GM12892 (cell line): ENCODE measurements at places on chromosomes 6 and 20.

GRCh38 chr20:11754451-11754850 lies 163.2 kb upstream of the BTBD3 start:
- DNase-seq, result no peak

DNA sequence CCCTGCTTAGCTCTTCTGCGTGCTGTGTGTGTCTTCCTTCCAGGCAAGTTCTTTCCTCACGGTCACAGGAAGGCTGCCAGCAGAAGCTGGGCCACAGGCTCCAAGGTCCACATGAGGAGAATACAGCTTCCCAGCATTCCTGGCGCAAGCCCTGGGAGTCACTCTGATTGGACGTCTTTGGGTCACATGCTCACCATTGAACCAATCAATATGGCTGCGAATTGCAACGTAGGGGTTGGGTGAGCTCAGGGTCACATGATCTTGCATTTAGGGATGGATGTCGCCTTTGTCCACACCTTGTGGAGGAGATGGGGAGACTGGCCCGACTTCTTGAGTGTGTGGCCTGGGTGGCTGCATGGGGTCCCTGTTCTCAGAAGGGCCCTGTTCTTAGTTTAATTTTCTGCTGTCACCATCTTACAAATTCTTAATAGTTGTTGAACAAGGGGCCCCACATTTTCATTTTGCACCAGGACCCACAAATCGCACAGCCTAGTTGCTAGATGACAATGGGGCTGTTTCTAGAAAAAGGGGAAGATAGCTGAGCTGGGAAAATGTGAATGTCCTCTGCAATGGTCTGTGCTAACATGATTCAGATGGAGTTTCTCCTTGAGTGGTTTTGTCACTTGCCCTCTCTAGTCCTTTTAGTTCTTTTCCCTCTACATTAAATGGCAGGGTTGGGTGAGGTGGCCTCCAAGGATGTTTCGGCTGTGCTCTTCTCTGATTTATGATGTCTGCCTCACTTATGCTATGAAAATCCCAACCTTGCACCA lies 149.6 kb downstream of the CDH26 start:
- no peak for DNase-seq

DNA sequence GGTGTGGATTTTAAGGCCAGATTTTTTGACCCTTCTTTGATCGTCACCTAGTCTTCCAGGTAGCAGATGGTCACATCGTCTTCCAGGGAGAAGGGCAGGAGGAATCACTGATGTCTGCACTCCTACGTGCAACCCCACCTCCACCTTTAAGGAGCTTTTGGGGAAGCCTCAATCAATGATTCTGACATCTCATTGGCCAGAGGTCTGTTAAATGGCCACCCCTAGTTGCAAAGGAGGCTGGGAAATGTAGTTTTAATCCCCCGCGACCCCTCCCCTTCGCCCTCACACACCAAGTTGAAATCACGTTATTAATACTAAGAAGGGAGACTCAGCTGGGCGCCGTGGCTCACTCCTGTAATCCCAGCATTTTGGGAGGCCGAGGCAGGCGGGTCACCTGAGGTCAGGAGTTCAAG lies 151.4 kb downstream of the BCAS1 start:
- no peak for DNase-seq

- DNase-seq, result no peak
Observed at GRCh38 chr6:24257282-24257681, 100.6 kb downstream of the DCDC2 start.

DNA sequence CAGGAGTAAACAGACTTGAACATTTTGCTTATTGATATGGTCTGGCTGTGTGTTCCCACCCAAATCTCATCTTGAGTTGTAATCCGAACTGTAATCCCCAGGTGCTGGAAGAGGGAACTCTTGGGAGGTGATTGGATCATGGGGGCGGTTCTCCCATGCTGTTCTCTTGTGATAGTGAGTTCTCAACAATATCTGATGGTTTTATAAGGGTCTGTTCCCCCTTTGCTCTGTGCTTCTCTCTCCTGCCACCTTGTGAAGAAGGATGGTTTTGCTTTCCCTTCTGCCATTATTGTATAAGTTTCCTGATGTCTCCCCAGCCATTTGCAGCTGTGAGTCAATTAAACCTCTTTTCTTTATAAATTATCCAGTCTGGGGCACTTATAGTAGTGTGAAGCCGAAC lies 40.0 kb downstream of the MYLIP start:
- DNase-seq, result no peak

- DNase-seq, result no peak
Observed at GRCh38 chr6:1325461-1326309, 13.8 kb downstream of the FOXQ1 start.

DNA sequence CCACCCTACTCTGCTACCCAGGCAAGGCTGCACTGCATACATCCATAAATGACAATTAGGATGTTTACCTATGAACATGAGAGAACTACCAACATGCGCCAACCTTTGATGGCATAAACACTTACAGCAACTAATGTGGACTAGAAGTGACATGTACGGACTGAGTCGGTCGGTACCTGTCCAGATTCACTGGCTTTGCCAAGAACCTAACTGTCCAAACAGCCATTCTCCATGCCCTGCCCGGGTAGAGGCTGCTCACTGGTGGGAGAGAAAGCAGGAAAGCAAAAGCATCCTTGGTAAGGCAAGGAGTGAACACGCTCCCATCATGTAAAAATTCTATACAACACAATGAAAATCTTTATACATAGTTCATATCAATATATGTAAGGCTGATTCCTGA lies 30.0 kb downstream of the SYNDIG1 start:
- DNase-seq, result no peak

GRCh38 chr6:124974771-124975377 lies 12.6 kb downstream of the RNF217 start:
- no peak for DNase-seq

- no peak for DNase-seq
Observed at GRCh38 chr6:151721146-151721545, 86.3 kb upstream of the ESR1 start.

GRCh38 chr6:156767603-156768467 lies 9.3 kb upstream of the ARID1B start:
- no peak for DNase-seq

DNA sequence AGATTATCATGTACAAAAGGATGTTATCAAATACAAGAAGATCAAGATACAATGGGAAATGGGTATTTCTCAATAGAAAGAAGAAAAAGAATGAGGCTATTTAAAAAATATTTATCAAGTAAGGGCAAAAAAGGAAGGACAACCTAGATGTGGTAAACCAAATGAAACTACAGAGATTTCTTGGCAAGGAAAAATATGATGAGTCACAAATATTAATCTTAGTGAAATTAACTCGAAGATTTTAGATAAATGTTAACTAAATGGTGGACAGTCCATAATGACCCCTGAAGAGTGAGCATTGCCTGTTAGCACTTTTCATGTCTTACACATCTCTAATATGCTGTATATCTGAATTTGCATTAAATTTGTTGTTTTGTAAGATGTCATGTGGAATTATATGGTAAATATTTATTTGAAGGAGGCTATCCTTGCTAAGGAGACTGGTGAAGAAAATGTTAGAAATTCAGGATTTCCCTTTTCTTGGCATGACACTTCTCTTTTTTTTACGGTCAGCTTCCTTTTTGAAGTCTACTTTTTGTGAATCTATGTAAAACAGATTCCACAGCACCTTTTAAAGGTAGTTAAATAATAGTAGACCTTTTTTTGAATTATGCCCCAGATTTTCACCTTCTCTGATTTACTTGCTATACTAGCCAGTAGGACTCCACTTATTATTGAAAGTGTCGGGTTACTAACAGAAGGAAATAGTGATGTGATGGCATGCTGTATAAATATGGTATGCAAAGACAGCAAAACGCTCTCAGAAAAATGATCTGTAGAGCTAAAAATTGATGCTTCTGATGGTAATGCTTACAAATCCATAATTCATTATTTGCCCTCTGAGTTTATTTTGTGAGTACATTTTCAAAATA lies 120.5 kb downstream of the HIVEP1 start:
- DNase-seq, result no peak

- no peak for DNase-seq
Observed at GRCh38 chr6:170179616-170180324, 111.1 kb downstream of the DLL1 start.

DNA sequence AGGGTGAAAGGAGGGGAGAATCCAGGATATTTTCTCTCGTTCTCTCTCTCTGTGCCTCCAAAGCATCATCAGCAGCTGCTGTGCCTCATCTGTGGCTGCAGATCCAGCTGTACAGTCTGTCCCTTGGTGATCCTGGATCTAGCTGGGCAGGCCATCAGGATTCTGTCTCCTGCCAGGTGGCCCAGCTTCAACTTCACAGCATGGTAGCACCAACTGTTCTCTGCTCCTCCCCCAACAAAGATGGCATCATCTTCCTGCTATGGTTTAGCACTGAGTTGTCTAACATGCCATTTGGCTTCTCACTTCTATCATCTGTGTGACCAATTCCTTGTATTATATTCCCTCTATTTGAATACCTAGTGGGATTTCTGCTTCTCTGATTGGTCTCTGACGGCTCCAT lies 28.6 kb upstream of the ARFGEF2 start:
- DNase-seq, result no peak

GRCh38 chr20:32155017-32155981 lies 45.8 kb downstream of the TM9SF4 start:
- DNase-seq, result no peak

- no peak for DNase-seq
Observed at GRCh38 chr20:17806107-17806506, 106.3 kb downstream of the BANF2 start.

- DNase-seq, result no peak
Observed at GRCh38 chr6:169445661-169446581, 192.3 kb upstream of the THBS2 start.

DNA sequence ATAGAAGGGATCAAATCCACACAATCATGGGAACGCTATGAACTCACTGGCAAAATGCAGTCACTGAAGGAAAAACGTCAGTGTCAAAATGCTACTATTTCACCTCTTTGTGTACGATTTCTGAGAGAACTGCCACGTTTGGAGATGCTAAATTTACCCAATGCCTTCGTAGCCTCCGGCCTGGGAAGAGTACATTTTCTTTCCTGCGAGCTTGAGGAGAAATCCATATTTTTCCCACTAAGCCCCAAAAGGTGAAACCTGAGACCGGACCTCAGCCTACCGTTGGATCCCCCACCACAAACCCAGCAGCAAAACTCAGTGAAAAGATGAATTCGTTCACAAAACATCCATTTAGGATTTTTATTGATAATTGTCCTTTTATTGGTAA lies 131.7 kb downstream of the GPX5 start:
- DNase-seq, result no peak

GRCh38 chr6:118980063-118980462 lies 45.1 kb upstream of the MCM9 start:
- no peak for DNase-seq

DNA sequence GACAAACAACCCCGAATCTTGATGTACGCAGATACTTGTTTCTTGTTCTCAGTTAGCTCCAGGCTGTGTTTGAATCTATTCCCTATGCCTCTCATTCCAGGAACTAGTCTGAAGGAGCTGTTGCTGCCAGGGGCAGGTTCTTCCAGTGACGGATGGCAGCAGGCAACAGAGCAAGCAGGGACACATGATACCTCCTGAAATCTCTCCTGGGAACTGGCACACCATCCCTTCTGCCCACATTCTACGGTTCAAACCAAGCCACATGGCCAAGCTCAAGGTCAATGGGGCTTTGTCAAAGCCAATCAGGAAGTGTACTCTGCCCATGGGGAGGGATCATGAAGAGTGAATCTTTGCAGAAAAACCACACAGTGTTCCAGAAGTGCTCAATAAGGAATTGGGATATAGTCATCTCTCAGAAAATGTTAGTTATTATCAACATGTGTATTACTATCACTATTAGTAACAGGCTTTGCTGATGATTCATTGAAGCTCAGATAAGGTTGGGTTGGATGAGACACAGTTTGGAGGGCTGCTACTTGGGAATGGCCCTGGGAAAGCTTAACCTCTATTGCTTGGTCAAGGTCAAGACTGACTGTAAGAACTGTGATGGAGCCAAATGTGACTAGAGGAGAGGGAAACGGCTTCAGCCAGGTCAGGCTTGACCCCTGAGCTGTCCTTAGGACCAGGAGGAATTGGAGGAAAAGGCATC lies 454.9 kb downstream of the PTPRT start:
- no peak for DNase-seq

GRCh38 chr6:117034971-117035370 lies 157.9 kb downstream of the RFX6 start:
- no peak for DNase-seq

GRCh38 chr6:1878330-1878729 lies 268.6 kb downstream of the FOXC1 start:
- no peak for DNase-seq

- DNase-seq, result no peak
Observed at GRCh38 chr6:2433711-2434110, 188.3 kb upstream of the GMDS start.

DNA sequence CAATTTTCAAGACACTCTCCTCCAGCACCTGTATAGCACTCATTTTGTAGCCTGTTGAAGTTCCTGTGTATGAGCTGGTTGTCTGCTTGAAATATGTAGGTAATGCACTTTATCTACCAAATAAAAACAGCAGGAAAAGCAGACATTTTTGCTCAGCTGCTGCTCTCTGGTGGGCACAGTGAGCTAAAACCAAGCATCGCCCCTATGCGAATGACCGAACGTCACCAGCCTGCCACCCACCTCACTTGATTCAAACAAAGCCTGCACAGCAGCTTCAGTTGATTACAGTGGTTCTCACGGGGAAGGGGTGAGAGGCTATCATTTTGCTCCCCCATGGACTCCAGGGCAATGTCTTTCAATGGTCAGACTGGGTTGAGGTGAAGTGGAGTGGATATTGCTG lies 185.7 kb downstream of the SASH1 start:
- no peak for DNase-seq

DNA sequence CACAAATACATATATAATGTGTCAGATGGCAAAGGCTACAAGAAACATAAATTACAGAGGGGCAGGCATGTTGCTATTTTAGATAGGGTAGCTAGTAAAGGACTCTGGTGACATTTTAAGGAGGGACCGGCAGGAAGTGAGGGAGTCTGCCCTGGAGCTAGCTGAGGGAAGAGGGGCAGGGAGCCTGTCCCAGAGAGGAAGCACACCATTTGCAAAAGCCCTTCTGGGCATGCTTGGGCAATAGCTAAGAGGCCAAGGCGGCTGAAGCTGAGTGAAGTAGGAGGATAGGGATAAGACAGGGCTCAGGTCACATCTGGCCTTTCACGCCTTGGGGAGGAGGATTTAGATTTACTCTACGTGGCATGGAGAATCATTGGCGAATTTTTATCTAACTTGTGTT lies 96.2 kb downstream of the RTN4IP1 start:
- no peak for DNase-seq

DNA sequence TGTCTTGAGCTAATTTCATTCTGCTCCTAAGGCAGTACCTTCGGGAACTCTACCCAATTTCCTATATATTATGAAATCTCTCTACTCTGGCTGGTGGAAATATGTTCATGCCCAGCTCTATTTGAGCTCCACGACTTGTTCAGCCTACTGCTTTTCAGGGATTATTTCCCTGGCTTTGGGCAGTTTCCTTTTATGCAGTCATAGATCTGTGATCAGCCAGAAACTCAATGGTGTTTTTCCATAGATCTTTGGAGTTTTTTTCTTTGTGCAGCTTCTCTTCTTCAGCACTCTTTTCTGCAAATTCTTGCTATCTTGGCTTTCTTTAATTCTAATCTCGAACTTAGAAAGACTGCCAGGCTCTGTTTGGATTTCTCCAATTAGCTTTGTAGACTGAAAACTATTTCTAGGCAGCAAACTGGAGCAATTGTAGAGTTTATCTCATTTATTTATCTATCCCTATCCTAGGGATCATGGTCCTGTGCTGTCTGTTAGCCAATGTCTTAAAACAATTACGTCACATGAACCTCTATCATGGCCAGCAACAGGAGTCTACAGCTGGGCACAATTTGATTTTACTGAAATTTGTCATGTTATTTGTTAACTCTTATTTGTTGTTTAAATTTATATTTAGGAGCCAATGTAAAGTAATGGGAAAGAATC lies 328.4 kb downstream of the BCKDHB start:
- no peak for DNase-seq
